Activated CD4-positive, alpha-beta memory T cell treated with anti-CD3 and anti-CD28 coated beads for 36 hours (primary cell): ENCODE measurements at places on chromosomes 7 and 10. TPM values are rescaled to one million over a fixed set of nuclear protein-coding genes. Genes with fewer than 3 reads are reported as not detected.

FKBP9 gene
- 0.94 TPM for total RNA-seq

TRIM73 gene
- total RNA-seq, result 3.5 TPM

TUBAL3 gene
- total RNA-seq, result not detected

GDI2 gene
- 283 TPM for total RNA-seq

ADAP1 gene
- 16.1 TPM for total RNA-seq

GHITM gene
- total RNA-seq, result 197 TPM

CALD1 gene
- 7.1 TPM for total RNA-seq

UCN3 gene
- not detected for total RNA-seq

SLC18A2 gene
- not detected for total RNA-seq

LIPJ gene
- total RNA-seq, result not detected

DNA sequence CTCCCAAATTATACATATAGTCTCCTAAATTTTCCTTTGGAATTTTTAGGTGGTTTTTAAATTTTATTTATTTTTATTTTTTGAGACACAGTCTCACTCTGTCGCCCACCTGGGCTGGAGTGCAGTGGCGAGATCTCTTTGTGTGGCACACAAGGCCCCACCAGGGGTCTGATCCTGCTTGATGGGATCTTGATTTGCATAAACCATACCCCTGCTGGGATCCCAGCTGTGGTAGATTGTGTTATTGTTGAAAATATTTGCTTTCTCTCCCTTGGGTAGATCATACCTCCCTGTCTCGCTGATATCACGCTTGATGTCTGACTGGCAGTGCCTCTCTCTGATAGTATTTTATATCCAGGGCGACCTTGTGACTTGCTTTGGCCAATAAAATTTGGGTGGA, 5.6 kb upstream of the MUC3A start:
- no peak overlapping the region for H3K4me3 ChIP-seq
- H3K4me1 ChIP-seq, result no peaks in the 10 kb centered on the region
- no peak overlapping the region for H3K27ac ChIP-seq

DNA sequence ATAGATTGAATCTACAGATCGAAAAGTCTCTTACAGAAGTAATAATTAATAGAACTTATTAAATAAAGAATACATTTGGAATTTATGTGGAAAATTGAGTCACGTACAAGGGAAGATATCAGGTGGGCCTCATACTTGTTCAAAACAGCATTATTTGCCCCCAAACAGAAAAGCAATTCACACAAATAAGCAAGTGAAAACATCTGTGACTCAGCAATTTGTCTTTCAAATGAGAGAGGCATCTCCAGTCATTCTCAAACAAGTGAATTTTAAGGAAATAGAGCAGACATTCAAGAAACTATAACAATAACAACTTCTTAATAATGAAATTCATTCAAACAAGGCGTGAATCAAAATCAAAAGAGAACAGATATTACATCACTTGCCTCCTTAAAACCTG, 50.1 kb downstream of the SEMA3A start:
- H3K4me1 ChIP-seq, result no peaks in the 10 kb centered on the region
- no peak overlapping the region for H3K4me3 ChIP-seq
- H3K27me3 ChIP-seq, result no peaks in the 10 kb centered on the region
- DNase-seq, result no peak
- no peaks in the 10 kb centered on the region for H3K36me3 ChIP-seq

- H3K4me1 ChIP-seq, result no peaks in the 10 kb centered on the region
- DNase-seq, result no peak
- H3K27ac ChIP-seq, result no peak overlapping the region
- H3K4me3 ChIP-seq, result no peak overlapping the region
- no peaks in the 10 kb centered on the region for H3K36me3 ChIP-seq
- H3K27me3 ChIP-seq, result peaks cover 3% of the 10 kb centered on the region
Measured at GRCh38 chr7:158525648-158526484, 61.8 kb downstream of the PTPRN2 start.

- DNase-seq, result no peak
- no peaks in the 10 kb centered on the region for H3K4me1 ChIP-seq
- H3K27me3 ChIP-seq, result no peaks in the 10 kb centered on the region
- no peaks in the 10 kb centered on the region for H3K36me3 ChIP-seq
Measured at GRCh38 chr7:110105840-110106239, 985.1 kb upstream of the LRRN3 start.

GRCh38 chr10:129334266-129334665, 132.8 kb upstream of the MGMT start:
- peaks cover 4% of the 10 kb centered on the region for H3K27me3 ChIP-seq
- H3K27ac ChIP-seq, result no peak overlapping the region
- no peaks in the 10 kb centered on the region for H3K4me1 ChIP-seq
- H3K4me3 ChIP-seq, result no peak overlapping the region
- H3K36me3 ChIP-seq, result no peaks in the 10 kb centered on the region
- DNase-seq, result no peak

DNA sequence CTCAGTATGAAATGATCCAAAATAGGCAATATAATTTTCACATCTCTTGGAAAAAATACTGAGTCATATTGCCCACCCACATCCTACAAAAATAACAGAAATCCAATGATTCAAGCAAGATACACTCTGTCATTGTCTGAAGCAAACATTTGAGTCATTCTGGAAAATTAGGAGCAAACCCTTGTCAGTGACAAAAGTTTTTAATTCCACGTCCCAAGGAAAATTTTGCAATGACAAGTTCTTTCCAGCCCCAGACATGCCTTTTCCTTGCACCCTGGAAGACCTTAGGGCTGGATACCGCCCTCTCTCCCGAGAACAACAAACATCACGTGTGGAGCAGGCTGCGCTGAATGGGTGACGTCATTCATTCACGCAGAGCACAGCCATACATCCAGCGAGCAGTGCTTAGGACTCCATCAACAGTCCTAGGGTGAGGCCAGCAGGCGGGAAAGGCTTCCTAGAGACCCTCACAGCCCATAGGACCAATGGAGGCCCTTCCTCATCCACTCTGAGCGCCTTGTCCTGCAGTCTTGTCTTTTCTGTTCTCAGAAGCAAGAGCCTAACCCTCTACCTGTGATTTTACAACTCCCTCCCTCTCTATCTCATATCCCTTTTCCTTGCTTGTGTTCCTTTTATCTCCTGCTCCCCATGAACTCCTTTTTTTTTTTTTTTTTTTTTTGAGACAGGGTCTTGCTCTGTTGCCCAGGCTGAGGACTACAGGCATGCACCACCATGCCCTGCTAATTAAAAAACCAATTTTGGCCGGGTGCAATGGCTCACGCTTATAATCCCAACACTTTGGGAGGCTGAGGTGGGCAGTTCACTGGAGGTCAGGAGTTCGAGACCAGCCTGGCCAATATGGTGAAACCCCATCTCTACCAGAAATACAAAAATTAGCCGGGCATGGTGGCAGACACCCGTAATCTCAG, 23.5 kb upstream of the KDM7A start:
- H3K27ac ChIP-seq, result no peak overlapping the region
- H3K4me1 ChIP-seq, result peaks cover 28% of the 10 kb centered on the region
- H3K4me3 ChIP-seq, result no peak overlapping the region
- peaks cover 9% of the 10 kb centered on the region for H3K36me3 ChIP-seq
- no peak for DNase-seq
- H3K27me3 ChIP-seq, result no peaks in the 10 kb centered on the region

DNA sequence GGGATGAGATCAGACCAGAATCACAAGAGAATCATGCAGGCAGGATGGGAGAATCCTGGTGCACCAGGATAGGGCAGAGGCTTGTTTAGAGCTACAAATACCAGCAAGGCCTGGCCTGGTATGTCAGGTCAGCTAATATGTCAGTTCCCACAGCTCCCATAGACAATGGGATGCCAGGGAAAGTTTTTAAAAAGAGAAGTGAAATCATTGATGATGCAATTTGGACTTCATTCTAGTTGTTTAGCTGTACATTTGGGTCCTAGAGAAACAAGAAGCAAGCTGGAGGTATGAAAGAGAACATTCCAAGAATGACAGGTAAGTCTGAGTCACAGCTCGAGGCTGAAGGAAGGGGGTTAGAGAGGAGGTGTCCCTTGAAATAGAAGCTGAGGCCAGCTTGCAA, 45.2 kb downstream of the GPR141 start:
- H3K27ac ChIP-seq, result no peak overlapping the region
- H3K4me1 ChIP-seq, result no peaks in the 10 kb centered on the region
- no peak overlapping the region for H3K4me3 ChIP-seq
- no peak for DNase-seq

DNA sequence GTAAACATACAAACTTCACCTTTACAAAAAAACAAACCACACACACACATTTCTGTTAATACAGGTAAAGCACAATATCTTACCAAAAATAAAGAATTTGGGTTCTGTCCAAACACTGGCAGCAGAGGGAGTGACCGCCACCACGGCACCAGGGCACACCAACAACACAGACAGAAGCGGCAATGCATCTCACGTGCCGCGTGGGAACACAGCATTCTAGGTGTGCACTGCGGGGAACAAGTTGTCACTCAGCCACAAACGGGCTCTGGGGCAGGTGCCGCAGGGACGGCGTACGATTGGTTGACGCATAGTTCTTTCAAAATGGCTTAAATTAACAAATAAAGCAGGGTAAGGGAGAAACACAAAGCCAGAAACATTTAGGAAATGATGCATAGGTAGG, 22.3 kb downstream of the PDGFA start:
- DNase-seq, result no peak
- H3K27me3 ChIP-seq, result no peaks in the 10 kb centered on the region
- H3K36me3 ChIP-seq, result no peaks in the 10 kb centered on the region
- H3K4me1 ChIP-seq, result peaks cover 5% of the 10 kb centered on the region
- no peak overlapping the region for H3K4me3 ChIP-seq

DNA sequence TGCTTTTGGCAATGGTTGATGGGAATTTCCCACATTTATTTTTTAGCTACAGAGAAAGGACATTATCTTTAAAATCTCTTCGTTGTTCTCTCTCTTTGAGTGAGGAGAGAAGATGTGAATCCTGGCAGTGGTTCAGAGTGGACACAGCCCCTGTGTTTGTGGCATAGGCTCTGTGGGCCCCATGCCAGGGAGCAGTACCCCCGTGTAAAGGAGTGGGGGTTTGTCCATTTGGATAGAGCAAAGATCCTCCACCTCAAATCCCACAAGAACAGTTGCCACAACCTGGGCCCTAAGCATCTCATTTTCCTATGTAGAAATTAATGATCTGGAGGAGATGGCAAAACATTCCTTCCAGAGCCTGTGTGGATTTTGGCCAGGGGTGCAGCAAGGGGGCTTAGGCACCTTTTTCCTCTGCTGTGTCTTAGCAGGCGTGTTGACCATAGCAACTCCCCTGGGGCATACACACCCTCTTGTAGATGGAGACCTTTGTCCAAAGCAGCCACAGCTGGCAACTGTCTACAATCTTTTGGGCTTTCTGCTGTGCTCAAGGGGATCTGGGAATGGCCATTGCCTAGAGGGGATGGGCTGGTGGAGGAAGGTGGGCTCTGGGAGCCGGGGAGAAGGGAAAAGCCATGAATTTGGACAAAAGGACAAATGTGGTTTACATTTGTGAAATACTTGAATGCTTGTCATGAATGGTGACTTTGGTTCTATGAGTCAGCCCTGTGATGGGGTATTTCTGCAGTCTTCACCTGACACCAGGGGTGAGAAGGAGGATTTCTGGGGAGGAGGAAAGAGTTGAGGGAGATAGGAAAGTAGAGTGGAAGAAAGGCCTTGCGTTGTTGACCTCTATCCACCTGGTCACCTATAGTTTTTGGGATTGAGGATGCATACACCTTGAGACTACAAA, 92.0 kb downstream of the TCF7L2 start:
- DNase-seq, result no peak
- no peaks in the 10 kb centered on the region for H3K4me1 ChIP-seq
- H3K27ac ChIP-seq, result no peak overlapping the region
- H3K4me3 ChIP-seq, result no peak overlapping the region
- peaks cover 11% of the 10 kb centered on the region for H3K27me3 ChIP-seq

- H3K27ac ChIP-seq, result no peak overlapping the region
- DNase-seq, result no peak
- H3K4me1 ChIP-seq, result peaks cover 3% of the 10 kb centered on the region
Measured at GRCh38 chr7:25014756-25015155, 34.8 kb upstream of the OSBPL3 start.
